ENCODE measurements at places on chromosomes 7 and 10. TPM values are rescaled to one million over a fixed set of nuclear protein-coding genes. Genes with fewer than 3 reads are reported as not detected.

- DNase-seq = no peak
These were observed 450.9 kb upstream of the VSTM2A start for GRCh38 chr7:54091322-54091721.

The ZNF804B gene
- not detected for total RNA-seq

The ESYT2 gene
- total RNA-seq = 118 TPM

DNA sequence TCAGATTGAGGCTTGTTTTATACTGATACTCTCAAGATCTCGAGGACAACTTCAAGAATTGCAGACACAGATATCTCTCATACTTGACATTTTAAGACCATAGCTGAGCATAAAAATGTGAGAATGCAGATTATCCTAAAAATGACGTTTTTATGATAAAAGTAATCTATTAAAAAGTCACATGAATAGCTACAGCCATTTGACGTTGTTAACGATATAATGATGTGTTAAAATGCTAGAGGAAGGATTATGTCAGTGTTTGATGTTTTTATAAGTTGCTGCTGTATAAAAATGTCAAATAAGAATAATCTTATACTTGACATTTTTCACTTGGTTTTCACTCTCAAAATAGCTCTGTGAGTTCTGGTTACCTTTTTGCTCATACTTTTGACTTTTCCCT, 67.1 kb upstream of the NPVF start:
- DNase-seq = no peak
